ENCODE measurements at places on chromosomes 7 and 10.

- DNase-seq: no peak
Observed at GRCh38 chr10:23403278-23403677, 35.6 kb upstream of the OTUD1 start.

GRCh38 chr10:106997721-106998120, 166.8 kb downstream of the SORCS1 start:
- no peak for DNase-seq

DNA sequence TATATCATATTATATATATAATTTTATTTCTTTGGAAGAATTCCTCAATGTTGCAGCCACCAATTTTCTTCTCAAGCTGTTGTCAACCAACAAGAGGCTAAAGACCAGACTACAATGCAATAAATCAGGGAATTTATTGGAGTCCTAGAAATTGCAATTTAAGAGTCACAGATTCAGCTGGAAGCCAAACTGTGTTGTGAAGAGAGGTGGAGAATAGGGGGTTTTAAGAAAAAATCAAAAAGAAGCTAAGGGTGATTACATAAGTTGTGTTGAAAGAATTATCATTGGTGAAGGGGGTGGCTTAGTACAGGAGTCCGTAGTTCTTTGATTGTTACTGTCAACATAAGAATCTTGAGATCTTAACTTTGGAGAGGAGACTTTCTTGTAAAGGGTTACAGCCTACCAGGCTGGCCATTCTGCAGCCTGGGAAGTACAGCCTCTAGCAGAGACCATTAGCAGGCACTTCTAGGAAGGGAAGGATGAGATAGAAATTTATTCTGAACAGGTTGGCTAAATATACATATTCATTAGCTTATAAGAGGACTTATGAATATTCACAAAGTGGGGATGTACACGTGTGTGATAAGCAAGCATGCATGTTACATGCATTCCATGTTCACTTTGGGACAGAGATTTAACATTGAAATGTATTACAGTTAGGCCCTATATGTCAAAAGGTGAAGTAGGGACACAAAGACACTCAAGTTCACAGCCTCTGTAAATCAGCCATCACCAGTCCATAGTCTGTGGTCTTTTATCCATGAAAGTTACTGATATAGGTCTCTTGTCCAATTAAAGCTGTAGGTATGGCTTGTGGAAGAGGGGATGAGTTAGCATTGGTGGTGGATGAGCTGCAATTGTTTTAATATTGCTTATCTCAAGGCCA, 8.3 kb upstream of the TMEM168 start:
- no peak for DNase-seq

DNA sequence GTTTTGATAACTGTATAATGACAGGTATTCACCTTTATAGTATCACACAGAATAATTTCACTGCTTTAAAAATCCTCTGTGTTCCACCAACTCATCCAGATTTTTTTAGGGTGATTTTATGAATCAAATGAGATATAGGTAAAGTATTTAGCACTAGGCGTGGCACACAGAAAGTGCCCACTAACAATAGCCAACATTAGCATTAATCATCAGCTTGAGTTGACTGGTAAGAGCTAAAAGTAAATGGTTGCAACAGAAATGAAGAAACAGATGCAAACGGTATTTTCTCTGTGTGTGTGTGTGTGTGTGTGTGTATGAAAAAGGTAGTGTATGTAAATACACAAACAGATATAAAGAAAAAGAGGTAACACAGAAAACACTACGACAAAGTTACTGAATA, 378.8 kb upstream of the ETV1 start:
- DNase-seq: no peak

GRCh38 chr7:138338361-138338760, 121.7 kb upstream of the TRIM24 start:
- no peak for DNase-seq

DNA sequence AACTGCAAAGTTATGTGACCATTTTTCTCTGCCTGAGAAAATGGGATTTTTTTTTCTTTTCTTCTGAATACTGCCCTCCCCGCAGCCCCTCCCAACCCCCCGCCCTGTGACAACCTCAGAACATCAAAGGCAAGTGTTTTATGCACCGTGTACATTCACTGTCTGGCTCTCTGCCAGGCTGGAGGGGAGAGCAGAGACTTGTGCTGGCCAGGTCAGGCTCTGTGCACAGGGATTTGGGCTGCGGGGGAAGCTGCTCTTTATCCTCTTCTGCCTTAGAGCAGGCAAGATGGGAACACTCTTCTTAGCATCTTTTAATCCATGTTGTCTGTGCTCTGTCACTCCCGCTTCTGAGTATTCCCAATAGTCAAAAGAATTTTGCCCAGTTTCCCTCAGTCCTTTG, 195.1 kb downstream of the CCSER2 start:
- DNase-seq: no peak

GRCh38 chr10:1132584-1132983, 76.4 kb downstream of the WDR37 start:
- DNase-seq: no peak

DNA sequence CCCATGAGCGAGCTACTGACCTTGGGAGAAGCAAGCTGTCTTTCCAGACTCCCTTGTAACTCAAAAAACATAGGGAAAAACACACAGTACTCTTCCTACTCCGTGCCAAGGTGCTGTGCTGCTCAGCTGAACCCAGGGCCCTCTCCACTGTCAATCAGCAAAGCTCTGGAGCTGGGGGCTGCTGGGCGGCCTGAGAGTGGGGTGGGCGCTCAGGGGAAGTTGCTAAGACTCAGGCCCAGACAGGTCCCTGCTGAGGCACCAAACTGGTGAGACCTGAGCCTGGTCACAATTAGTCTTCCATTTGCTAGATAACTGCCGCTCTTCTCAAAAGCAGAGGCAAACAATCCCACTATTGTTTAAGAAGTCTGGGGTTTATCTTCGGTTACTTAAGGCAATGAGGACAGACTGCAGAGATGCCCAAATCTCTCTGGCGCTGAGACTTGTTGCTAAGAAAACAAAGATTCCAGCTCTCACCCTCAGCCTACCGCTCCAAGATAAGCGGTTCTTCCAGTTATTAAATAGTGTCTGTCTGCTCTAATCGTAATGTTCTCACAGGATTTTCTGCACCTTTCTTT, 22.0 kb downstream of the STEAP1B start:
- DNase-seq: no peak

- DNase-seq: no peak
Observed at GRCh38 chr7:4265066-4265465, 417.0 kb upstream of the FOXK1 start.

DNA sequence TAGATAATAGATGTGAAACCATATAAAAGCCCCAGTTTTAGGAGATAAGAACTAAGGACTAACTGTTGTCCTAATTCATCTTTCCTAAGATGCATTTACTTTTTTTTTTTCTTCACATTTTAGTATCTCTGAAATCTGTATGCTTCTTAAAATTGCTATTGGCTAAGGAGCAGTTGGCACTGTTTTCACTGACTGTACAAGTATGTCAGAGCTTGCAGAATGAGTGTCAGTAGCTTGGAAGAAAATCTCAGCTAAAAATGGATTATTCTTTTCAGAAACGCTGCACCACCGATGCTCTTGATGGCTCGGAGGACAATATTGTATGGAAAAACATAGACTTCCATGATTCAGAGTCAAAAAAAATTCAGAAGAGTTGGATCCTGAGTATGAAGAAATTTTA, 91.1 kb upstream of the DNAJB12 start:
- DNase-seq: no peak

DNA sequence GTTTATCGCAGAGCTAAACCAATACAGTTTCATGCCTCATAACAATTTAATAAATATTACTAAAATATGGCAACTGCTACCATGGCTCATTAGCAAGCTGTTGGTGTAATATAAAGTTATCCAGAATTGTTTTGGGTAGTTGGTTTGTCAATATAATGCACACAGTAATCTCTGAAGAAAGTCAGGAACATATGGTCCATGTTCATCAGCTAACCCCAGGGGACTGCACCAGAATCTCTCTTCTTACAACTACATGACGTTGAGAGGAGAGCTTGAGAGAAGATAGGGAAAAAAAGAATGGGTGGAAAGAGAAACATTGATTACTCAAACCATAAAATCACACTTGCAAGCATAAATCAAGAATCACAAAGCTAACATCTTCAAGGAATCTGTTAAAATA, 333.7 kb downstream of the NRG3 start:
- DNase-seq: no peak

GRCh38 chr7:5479941-5480517, 56.4 kb upstream of the TNRC18 start:
- DNase-seq: no peak

DNA sequence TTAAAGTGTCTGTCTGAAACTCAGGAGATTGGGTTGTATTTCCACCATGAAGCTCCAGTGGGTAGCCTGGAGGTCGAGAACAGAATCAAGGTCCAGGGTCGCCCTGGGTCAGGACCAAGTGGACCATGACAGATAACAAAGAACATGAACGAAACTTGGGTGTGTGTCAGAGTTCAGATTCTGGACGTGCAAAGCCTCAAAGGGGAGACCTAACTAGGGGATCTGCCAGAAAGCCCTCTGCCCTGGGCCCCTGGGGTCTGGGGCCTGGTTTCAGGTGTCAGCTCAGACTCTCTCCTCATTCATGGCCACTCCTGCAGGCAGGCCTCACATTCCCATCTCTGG, 1.6 kb downstream of the RASSF4 start:
- no peak for DNase-seq

GRCh38 chr7:115475761-115476385, 554.0 kb downstream of the MDFIC start:
- DNase-seq: no peak

- DNase-seq: no peak
Observed at GRCh38 chr7:68893411-68893810, 704.9 kb upstream of the AUTS2 start.

GRCh38 chr7:140391634-140392033, 6.7 kb downstream of the SLC37A3 start:
- no peak for DNase-seq

DNA sequence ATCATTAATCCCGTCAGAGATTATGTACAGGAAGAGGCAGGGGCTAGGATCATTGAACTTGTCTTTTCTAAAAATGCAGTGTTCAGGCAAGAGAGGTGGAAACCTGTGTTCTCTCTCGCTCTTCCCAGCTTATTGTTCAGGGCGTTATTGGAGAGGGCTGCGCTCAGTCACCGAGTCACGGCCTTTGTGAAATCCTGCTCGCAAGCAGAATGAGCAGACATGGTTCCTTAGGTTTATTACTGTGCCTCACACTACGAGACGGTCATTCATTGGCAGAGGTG, 631 bp upstream of the PRKRIP1 start:
- no peak for DNase-seq

- DNase-seq: peak; percentile 31
Observed at GRCh38 chr10:78028438-78029268, 662 bp downstream of the POLR3A start.

GRCh38 chr7:155811560-155811894, 736 bp downstream of the SHH start:
- DNase-seq: no peak

Measured in activated naive CD4-positive, alpha-beta T cell (primary cell).